ENCODE measurements at places on chromosomes 3 and 15. TPM values are rescaled to one million over a fixed set of nuclear protein-coding genes. Genes with fewer than 3 reads are reported as not detected.

The GRM2 gene
- 0.47 TPM for total RNA-seq

GRCh38 chr3:185405243-185405642 is 42.3 kb downstream of the MAP3K13 start:
- DNase-seq, result no peak

- DNase-seq, result no peak
Measured at GRCh38 chr15:55403531-55403930, 4.6 kb downstream of the CCPG1 start.

- no peak for DNase-seq
Measured at GRCh38 chr15:100682468-100682867, 80.1 kb downstream of the ASB7 start.

- DNase-seq, result peak; percentile 64
Measured at GRCh38 chr3:38039899-38040261, 872 bp downstream of the DLEC1 start.

DNA sequence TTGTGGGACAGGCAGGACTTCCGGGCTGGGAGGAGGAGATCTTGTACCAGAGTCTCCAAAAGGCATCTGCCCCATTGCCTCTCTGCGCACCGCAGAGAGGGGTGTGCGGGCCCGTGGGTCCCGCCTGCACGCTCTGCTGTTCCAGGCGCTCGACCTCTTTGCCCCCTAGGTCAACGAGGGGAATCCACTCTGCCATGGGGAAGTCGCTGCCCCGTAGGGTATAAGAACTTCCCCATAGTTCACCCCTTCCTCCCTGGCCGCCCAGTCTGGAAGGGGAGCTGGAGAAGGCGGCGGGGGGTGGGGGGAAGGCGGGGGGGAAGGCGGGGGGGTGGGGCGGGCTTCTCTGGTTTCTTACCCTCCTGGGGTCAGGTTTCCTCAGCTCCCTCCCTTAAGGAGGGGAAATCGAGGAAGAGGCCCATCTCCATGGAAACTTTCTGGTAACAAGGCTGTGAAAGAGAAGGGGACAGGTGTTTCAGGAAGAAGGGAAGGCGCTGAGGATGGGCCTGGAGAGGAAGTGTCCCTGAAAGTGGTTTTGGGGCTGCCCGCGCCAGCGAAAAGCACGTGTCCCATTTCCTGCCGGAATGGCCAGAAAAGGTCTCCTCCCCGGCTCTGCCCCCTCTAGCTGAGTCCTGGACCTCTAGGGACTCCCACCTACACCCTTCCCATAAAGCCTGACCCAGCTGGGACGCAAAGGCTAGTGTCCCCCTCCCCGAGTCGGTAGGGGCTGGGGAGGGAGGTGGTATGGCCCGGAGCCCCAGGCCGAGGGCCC is 27.5 kb downstream of the NR1I2 start:
- peak; percentile 30 for DNase-seq

GRCh38 chr3:16305111-16305541 is 40.1 kb downstream of the OXNAD1 start:
- peak; percentile 77 for DNase-seq

The ACKR2 gene
- 0.64 TPM for total RNA-seq

- no peak for DNase-seq
Measured at GRCh38 chr3:24495326-24495994, 810 bp upstream of the THRB start.

The NR1I2 gene
- 0.27 TPM for total RNA-seq

DNA sequence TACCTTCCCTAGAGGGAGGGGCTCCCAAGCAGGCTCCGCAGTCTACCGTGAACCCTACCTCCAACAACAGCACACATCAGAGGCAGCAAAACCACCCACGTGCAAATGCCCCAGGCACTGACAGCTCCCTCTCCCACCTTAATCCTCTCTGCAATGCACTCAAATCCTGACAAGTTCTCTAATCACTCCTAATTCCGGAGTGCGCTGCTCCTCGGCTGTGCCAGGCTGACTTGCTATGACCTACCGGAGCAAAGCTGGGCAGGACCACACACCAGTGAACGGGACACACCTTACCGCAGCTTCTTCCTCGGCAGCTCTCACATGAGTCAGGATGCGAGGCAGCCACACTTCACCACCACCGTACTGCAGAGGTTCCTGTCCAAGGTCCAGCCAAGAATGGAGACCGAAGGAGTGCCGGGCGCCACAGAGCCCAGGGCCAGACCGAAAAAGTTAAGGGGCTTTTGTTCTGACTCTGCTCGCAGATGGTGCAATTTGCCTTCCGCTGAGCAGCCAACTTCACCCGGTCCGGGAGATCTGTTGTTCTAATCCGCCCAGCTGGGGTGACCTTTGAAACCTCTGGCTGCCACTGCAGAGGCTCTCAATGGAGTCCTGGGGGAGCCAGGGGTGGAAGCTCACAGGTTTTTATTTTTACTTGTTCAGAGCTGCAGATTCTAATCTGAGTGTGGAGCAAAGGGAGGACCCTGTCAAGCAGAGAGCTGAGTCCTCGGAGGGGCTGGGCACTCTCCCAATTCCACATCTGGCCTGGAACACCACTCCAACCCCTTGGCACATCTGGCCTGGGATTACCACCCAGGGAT is 84.4 kb downstream of the MYLK start:
- no peak for DNase-seq

The FETUB gene
- total RNA-seq, result not detected

DNA sequence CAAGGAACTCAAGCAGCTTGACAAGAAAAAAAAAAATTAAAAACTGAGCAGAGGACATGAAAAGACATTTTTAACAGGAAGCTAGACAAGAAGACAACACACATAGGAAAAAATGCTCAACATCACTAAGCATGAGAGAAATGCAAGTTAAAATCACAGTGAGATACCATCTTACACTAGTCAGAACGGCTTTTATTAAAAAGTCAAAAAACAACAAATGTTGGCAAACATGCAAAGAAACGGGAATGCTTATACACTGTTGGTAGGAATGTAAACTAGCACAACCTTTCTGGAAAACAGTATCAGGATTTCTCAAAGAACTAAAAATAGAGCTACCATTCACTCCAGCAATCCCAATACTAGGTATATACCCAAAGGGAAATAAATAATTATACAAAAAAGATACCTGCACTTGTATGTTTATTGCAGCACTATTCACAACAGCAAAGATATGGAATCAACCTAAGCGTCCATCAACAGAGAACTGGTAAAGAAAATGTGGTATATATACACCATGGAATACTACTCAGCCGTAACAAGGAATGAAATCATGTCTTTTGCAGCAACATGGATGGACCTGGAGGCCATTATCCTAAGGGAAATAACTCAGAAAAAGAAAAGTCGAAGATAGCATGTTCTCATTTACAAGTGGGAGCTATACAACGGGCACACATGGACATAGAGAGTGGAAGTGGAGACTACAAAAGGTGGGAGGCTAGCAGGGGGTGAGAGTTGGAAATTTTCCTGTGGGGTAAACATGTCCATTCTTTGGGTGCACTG is 5.2 kb downstream of the GOLIM4 start:
- DNase-seq, result no peak

DNA sequence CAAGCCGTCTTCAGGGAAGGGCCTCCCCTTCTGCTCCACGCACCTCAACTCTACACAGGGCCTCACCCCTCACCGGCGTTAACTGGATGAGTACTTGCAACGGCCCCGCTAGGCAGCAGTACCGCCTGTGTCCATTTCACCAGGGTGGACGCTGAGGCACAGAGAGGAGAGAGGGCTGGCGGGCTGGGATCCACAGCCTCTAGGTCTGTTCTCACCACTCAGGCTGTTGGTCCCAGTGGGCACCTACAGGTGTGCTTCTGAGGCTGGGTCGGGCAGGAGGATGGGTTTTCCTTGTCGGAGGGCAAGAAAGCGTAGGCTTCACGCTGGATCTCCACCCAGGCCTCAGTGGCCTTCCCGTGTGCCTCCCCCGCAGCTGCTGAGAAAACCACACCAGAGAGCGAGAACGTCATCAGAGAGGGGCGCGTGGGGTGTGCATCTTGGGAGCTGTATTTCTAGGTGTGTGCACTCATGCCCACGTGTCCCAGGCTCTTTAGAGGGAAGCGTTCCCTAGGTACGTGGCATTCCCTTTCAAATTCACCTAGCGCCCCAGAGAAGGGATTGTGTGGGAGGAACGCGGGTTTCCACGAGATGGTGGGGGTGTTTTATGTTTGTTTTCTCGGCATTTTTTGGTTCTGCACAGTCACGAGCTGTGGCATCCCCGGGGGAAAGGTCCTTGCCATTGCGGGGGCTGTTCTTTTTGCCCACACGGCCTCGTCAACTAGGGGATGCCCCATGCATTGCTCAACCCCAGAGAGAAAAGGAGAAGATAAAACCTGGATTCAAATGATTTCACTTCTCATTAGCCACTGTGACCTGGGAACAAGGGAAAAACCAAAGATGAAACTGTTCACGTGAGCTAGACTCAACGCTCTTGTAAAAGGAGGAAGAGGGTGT is 67.7 kb downstream of the MGLL start:
- peak; percentile 47 for DNase-seq

DNA sequence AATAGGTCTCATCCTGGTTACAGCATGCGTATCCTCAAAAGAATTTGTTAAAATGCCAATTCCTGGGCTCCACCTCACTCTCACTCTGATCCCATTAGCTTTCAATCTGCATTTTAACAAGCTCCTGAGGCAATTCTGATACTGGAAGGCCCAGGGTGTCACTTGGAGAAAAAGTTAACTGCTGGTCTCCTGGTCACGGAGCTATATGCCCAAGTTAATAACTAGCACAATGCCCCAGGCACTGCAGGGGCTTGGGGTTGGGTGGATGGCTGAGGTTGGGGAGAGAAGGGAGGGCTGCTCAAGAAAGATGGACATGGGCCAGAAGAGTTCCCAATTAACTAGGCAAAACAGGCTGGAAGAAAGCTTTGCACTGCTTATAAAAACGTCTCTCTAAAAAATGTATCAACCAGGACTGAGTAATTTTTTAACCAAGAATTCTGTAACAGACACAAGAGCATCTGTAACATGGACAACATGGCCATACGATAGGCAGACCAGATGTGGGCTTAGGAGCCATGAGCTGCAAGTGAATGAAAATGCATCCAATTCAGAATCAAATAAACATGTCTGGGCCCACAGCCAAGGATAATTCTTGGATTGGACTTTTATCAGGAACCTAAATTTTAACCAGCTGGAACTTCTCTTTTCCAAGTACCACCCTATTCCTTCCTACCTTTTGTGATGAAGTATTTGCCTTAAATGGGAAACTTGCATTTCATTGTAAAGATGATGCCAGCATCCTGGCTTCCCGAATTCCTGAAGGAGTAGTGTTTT is 4.2 kb downstream of the IL17RD start:
- no peak for DNase-seq

DNA sequence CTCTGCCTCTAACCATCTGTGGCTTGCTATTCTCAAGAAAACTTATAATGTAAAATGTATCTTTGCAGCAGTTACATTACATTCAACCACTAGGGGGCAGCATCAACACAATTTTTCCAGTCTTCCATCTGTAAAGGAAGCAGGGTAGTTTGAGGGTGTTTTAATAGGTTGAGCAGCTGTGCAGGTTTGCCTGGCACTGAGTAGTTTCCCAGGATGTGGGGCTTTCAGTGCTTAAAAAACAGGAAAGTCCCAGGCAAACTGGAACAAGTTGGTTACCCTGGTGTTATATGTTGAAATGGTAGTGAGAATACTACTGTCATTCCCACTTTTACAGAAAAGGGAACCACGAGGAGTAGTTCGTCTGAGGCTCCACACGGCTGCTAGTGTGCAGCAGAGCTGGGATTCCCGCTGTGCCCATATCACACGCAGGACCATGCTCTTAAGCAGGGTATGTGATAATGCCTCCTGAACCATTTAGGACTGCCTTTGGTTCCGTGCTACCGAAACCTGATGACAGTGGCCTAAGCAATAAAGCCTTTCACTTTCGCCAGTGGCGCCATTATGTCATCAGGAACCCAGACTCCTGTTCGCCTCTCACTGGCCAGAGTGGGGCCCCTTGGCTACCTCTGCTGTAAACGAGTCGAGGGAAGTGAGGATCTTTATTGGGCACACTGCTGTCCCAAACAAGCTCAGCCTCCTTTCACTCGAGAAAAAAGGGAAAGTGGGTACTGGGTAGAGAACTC is 64.7 kb upstream of the ZBTB38 start:
- peak; percentile 70 for DNase-seq

- no peak for DNase-seq
Measured at GRCh38 chr3:124770336-124771082, 40.3 kb downstream of the UMPS start.

DNA sequence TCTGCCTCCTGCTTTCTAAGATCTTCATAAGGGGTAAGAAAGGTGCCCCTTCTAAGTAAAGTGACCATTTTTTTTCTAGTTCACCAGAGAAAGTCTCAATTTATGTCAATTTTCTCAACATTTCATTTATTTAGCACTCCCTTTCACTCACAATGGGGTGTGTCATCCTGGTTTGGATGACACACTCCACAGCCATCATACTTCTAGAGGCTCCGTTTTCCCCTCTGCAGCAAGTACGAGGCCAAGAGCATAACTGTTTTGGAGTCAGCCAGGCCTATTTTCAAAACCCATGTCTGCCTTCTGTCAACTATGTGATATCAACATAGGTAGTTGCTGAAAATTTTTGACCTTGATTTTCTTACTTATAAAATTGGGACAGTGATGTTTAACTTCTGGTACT is 703.2 kb downstream of the NLGN1 start:
- DNase-seq, result no peak

DNA sequence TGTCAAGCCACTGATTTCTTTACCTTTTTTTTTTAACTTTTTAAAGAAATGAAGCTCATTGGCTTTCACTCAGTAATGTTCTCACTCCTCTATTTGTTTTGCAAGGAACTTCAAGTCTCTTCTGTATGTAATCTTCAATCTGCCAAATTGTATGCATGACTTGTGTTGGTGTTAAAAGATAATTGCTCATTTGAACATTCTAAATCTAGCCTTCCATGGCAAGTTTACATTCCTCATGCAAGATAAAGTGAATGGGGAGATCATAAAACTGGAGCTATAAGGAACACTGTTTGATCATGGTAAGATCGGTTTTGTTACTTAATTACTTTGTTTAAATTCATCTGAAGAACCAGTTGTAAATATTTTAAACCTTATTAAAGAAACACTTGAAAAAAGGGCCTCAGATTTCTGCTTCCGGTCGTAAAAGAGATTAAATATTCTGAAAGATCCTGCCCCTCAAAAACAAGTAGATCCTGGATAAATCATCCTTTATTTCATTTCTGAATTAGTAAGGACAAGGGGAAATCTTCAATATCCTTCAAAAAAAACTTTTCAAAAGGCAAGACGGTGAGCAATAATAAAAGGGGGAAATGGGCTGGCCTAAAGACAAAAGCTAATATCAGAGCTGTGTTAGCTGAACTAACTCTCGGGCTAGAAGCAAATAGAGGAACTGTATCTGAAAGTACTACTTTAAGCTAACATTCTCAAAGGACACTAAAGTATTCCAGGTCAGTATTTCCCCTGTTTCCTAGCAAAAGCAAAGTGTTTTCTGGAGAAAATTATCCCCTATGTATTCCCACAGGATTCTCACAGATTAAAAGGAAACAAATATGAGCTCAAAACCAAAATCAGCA is 107.0 kb upstream of the ATP11B start:
- no peak for DNase-seq
